ENCODE measurements at places on chromosomes 1 and 21.
A peak's percentile ranks its signal among the peaks of the same experiment; 100 is the strongest.

DNA sequence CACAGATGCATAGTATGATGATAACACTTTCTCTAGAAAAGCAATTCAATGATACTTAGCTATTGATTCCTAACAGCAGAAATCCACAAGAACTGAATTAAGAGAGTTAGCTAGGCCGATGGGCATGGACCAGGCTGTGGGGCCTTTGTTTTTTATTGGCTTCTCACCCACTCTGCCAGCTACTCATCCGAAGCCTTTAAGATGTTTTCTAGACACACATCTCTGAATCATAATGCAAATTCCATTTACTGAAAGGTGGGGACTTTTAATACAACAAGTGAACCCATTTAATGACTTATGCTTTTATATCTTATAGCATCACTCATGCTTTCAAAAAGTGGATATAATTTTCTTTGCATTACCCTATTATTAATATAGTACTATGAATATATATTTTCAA lies 170.2 kb downstream of the RUNX1 start:
- no peak for DNase-seq

GRCh38 chr1:34631126-34631525 lies 123.7 kb upstream of the GJB5 start:
- no peak for DNase-seq

DNA sequence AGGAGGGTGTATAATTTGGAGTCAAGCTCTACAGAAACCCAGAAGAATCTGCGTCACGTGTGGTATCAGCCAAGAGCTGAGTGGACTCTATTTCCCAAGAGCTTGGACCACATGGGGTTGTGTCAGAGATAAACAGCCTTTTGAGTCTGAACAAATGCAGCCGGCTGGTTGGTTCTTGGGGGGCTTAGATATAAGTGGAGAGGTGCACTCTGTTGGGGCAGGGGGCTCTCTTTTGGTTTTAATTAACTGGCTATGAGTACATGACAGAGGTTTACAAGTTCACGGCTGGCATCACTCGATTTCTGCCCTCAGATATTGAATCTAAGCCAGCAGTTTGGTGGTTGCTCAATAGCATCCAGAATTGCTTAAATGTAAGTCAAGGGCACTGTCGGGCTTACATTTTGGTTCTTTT lies 501 bp upstream of the MRAP start:
- no peak for DNase-seq

DNA sequence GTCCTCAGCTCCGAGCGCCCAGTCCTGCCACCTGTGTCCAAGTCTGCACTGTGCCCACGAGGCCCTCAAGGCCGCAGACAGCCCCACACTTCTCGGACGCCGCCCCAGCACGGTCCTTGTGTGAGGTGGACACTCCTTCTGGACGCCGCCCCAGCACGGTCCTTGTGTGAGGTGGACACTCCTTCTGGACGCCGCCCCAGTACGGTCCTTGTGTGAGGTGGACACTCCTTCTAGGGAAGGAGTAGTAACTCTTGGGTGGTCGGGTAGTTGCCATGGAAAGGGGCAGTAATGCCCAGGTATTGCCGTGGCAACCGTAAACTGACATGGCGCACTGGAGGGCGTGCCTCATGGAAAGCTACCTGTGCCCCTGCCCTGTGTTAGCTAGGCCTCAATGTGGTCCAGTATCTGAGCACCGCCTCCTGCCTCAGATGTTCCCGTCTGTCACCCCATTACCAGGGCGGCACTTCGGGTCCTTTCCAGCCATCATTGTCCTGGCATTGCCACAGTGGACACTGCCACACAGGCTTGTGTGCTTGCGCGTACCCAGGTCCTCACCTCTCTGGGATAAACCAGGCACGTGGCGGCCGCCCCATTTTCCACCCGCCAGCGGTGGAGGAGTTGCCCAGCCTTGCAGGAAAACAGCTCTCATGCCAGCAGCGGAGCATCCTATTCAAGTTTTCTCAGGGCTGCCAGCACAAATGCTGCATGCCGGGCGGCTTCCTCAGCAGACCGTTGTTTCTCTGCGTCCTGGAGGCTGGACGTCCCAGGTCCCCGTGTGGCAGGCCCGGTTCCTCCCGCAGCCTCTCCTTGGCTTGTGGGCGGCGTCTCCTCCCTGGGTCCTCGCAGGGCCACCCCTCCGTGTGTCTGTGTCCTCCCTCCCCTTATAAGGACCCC lies 40.8 kb upstream of the POFUT2 start:
- DNase-seq = no peak

- no peak for DNase-seq
These were observed 515.6 kb upstream of the ZP4 start for GRCh38 chr1:238406098-238406860.

DNA sequence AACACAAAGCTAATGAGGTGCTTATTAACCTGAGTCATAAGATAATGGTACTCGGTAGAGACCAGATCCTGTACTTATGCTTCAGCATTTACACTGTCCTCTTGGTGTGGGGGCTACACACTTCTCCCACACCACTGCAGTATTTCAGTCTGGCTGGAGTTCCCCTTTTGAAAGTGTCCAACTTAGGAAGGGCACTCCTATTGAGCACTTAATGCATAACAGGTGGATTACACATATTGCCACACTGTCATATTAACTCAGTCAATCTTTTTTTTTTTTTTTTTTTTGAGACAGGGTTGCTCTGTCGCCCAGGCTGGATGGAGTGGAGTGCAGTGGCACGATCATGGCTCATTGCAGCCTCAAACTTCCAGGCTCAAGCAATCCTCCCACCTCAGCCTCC lies 1.5 kb downstream of the GPATCH4 start:
- peak; percentile 58 for DNase-seq

DNA sequence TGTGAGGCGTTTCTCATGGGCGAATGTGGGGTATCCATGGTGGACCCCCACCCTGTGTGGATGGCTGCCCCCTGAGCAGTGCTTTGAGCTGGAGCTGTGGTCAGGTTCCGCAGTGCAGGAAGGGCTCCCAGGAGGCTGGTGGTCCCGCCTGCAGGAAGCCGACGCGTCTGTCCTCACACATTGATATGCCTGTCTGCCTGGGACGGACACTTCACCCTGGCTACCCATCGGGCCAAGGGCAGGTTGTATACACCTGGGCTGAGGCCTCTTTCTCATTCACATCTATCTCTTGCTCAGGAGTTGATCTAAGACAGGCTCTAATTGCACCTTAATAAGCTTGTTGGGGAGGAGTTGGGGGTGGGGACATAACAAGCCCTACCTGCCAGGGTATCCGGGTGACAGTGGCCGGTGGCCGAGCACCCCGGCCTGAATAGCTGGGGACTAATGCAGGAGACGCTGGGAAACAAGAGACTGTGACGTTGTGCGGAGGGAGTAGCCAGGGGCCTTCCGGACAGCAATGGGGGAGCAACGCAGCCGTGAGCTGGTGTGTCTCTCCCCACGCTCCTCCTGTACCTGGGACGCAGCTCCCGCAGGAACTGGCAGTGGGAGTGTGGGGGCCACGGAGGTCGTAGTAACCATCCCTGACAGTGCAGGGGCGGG lies 21.7 kb downstream of the PDXK start:
- no peak for DNase-seq

DNA sequence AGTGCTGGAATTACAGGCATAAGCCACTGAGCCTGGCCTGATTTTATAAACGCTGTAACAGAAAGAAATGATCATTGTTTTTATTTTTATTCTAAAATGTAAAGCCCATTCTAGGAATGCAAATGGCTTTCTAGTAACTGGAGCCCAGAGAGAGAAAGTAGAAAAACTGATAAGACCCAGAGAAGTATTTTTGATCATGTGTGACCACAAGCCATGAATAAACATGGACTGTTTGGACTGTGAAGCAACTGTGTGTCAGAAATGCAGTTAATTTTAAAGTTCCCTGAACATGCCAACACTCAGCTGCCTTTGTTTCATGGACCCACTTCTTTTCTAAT lies 39.7 kb downstream of the EIF2B3 start:
- DNase-seq = no peak

GRCh38 chr1:19091196-19091953 lies 118.7 kb downstream of the UBR4 start:
- DNase-seq = no peak

DNA sequence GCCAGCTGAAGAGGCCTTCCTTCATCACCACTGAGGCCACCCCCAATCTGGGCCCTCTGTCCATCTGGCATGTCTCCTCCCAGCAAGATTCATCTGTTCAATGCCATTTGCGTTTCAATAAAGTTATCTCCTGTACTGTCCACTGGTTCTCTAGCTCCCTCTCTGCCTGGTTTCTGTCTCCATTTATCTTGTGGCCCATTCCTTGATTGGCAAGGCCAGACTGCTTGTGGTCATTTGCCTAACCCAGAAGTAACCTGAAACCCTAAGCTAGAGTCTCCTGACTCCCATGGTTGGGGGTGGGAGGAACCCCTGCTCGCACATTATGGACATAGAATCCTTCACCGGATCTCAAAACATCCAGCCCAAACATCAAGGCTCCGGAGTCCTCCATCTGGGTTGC lies 2.1 kb upstream of the IPO9 start:
- DNase-seq = no peak

GRCh38 chr1:119660253-119661083 lies 12.4 kb upstream of the ZNF697 start:
- no peak for DNase-seq

GRCh38 chr21:45073301-45074047 lies 906 bp upstream of the ADARB1 start:
- no peak for DNase-seq

GRCh38 chr1:192140382-192140781 lies 17.9 kb upstream of the RGS18 start:
- no peak for DNase-seq

DNA sequence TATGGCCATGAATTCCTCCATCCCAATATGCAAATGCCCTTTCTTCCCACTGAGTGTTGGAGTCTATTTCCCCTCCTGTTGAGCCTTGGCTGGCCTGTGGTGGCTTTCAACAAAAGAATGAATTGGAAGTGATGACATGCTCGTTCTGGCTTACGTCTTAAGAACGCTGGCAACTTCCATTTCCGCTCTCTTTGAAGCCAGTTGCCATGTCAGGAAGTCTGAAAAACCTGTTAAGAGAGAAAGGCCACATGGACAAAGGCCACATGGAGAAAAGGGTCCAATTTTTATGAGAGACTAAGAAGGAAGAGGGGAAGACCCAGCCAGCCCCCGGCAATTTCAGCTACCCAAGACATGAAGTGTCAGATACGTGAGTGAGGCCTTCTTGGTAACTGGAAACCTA lies 45.6 kb upstream of the GADD45A start:
- DNase-seq = no peak

GRCh38 chr1:51519865-51520699 lies 1.0 kb upstream of the EPS15 start:
- no peak for DNase-seq

- no peak for DNase-seq
These were observed 85.9 kb downstream of the PDE9A start for GRCh38 chr21:42739061-42739931.

DNA sequence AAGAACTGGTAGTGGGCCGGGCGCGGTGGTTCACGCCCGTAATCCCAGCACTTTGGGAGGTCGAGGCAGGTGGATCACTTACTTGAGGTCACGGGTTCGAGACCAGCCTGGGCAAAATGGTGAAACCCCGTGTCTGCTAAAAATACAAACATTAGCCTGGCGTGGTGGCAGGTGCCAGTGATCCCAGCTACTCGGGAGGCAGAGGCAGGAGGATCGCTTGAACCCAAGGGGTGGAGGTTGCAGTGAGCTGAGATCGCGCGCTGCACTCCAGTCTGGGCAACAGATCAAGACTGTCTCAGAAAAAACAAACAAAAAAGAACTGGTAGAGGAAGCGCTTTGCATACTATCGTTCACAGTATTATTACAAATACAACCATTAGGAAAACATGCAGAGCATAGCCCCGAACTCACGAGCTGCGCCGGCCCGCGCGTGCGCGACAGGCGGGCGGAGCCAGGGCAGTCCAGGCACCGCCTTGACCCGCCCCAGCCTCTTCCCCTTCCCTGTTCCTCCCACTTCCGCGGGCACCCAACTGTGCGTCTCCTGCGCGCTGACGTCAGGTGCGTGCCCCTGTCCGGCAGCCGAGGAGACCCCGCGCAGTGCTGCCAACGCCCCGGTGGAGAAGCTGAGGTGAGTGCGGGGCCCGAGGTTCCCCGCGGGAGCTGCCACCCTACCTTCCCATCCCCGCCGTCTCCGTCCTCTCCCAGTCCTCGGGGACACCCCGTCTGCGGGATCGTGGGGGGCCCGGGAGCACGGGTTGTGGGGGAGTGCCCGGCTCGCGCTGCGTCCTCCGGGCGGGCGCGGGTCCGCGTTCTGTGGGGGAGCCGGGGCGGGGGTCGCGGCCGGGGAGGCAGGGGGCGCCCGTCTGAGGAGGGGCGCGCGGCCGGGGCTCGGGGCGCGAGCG lies at the start of gene CDC42:
TSS of gene CDC42 (plus strand) at position 595 of the 902 bp plus-strand sequence. CDS start 25,770 bp downstream, outside the sequence.
- DNase-seq = peak; percentile 98

GRCh38 chr1:243849421-243850201 lies 432 bp downstream of the AKT3 start:
- peak; percentile 88 for DNase-seq

DNA sequence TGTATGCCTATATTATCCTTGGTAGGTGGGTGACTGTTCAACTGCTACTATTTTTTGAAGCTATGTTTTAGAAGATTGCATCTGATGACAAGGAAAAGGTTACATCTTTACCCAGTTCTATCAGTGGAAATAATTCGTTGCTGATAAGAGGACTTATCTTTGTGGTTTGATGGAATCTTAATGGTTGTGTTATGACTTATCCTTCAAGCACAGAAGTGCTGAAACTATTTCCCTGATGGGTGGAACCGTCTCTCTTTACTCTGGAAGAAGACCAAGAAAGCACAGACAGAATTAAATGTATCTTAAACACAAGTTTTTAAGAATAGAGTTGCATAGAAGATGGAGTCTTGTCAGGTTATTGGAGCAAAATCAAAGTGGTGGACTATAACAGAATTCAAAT lies 437.7 kb upstream of the KAZN start:
- DNase-seq = no peak

GRCh38 chr1:3745590-3746381 lies 6.5 kb upstream of the CCDC27 start:
- DNase-seq = no peak

- DNase-seq = no peak
These were observed 9.1 kb upstream of the GNB1 start for GRCh38 chr1:1899967-1900327.

- no peak for DNase-seq
These were observed 35.0 kb downstream of the GIPC2 start for GRCh38 chr1:78080767-78081166.

DNA sequence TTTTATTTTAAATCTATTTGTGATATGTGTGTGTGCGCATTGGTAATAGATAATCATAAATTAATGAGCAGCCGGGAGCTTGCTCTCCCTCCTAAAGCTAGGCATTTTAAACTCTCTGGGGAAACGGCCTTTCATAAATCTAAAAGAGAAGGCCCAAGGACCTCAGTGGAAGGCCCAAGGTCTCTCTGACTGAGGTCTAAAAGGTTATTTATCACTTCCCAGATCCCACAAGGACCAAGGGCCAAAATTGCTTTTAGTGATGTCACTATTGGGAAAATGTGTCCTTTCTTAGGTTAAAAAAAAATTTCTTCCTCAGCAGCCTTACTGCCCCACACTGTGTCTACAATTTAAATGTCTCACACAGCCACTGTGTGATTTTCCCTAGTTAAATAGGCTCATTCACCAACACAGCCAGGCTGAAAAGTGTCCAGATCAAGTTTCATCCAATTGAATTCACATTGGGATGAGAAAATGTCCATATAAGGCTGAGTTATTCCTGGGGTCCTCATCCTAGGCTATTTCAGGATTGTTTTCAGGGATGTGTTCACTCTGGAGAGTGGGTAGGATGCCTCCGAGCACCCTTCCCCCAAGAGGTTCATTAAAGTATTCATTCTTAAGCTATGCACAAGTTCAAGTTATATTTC lies 46.1 kb downstream of the SLC44A3 start:
- DNase-seq = no peak

- DNase-seq = no peak
These were observed 86.4 kb upstream of the CACYBP start for GRCh38 chr1:174913225-174913903.
